GM18507 (cell line): ENCODE measurements at places on chromosomes 5 and 9.

DNA sequence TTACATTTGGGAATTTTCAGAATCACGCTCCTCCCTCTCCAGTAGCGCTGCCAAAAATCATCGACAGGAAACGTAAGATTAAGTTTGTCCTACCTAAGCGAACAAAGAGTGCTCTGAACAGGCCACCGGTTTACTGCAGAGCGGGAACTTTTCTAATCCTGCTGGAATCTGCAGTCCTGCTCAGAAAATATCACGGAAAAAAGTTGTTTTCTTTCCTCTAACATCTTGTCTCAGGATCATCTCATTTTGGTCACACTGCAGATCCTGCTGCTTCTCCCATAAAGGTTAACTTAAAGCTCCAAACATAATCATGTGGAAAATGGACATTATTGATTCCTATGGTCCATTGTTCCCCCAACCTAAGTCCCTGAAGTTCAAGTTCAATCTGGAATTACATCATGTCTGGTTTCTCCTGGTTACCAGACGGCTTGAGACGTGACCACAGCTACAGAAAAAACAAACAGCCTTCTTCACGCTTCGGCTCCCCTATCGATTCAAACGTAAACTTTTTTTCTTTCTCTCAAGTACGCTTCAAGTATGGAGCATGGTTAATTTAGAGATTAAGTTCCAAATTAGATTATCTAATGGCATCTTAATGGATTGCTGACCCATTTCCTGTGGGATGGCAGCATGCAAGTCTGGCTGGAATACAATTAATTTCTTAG is 217.6 kb downstream of the NFIB start:
- DNase-seq: no peak

DNA sequence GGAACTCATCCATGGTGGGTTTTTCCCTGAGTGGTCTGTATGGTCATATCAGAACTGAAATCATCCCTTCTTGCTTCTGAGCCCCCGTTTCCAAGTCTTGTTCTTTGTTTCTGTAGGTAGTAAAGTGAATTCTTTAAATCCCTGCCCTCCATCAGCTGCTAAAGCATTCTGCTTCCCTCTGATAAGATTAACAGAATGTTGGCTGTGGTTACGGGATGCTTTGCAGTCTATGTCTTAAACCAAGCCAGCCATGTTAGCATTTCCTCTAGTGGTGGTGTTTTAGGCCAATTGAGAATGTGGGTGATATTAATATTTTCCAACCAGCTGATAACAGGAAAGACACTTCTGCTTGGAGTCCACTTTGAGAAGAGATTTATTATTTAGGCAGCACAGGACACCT is 22.0 kb upstream of the KCNIP1 start:
- DNase-seq: no peak

DNA sequence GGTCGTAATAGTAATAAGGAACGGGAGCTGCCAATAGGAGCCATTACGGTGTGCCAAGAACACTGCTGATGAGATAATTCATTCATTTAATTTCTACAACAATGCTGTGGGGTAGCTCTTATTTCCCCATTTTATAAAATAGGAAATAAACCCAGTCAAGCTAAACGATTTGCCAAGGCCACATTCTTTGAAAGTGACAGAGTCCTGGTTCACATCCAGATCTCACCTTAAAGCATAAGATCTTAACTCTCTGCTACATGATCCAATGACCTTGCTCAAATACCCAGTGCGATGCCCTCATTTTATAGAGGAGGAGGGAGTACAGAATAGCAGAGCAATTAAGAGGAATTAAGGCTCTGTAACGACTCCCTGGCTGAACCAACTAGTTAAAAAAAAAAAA is 5.0 kb downstream of the PDE6A start:
- DNase-seq: no peak

DNA sequence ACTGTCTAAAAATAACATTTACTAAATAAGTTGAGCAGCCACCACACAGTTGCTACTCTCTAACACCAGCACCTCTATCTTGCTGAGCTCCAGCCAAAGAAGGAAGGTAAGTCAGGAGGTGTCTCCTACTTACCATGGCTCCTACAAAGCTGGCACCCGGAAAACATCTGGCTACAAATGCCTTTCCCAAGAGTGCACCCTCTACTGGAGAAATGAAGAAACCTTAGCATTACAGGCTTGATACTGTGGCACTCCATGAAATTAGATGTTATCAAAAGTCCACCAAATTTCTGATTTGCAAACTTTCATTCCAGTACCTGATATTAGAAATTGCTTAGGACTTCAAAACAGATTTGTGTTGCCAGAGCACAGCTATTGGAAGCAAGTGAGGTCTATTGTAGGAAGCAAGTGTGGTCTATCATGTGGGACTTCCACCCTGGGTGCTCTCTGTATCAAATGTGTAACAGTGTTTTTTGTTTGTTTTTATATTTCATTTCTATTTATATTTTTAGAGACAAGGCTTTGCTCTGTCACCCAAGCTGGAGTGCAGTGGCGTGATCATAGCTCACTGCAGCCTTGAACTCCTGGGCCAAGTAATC is 25.7 kb upstream of the RFK start:
- DNase-seq: no peak

- no peak for DNase-seq
Measured at GRCh38 chr9:107170801-107171200, 112.3 kb upstream of the RAD23B start.

- DNase-seq: no peak
Measured at GRCh38 chr5:135221696-135222095, 177.3 kb downstream of the MACROH2A1 start.

DNA sequence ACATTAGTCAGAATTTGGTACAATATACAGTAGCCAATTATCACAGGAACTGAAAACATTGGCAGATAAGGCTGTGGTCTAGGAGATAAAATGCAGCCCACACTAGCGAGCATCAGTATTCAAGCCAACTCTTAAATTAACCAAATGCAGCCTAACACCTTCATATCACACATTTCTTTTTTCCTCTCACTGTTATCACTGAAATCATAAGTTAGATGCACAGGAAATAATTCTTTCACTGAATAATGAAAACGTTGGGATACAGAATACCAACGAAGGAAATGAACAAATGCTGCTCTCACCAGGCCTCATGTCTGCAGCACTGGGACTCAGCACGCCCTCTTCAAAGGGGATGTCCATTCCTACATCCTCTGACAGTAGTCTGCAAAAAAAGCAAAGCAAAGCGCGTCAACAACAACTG is 109.1 kb upstream of the PCA3 start:
- DNase-seq: no peak

GRCh38 chr5:79990205-79990597 is 861 bp downstream of the MTX3 start:
- DNase-seq: no peak

- no peak for DNase-seq
Measured at GRCh38 chr5:143592648-143593047, 189.2 kb upstream of the NR3C1 start.

GRCh38 chr5:72351376-72351775 is 31.2 kb downstream of the PTCD2 start:
- no peak for DNase-seq

GRCh38 chr5:71748360-71748759 is 29.3 kb downstream of the CARTPT start:
- no peak for DNase-seq

DNA sequence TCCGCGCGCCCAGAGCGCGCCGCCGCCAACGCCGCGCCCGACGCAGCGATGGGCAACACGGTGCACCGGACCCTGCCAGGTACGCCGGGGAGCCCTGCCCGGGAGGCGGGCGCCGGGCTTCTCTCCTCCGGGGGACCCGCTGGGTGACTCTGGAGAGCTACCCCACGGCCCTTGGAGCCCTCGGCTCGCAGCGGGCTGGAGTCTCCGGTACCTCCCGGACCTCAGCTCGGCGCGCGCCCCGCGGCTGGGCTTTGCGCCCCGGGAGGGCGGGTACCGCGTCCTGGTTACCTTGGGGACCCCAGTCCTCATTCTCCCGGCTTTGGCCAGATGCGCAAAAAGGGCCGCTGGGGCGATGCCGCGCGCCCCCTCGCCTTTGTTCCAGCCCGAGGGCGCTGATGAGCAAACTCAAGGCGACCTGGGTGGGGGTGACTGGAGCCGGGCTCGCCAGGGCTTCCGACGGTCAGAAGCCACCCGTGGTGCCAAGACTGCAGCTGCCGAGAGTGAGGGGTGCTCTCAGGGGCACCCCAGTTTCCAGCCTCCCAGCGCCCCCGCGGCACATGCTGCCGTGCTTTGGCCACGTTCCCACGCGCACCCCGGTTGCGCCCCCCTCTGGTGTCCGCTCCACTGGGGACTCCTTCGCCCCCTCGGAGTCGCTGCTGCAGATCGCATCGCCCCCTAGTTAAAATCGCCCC is 442 bp downstream of the NEURL1B start:
- no peak for DNase-seq

DNA sequence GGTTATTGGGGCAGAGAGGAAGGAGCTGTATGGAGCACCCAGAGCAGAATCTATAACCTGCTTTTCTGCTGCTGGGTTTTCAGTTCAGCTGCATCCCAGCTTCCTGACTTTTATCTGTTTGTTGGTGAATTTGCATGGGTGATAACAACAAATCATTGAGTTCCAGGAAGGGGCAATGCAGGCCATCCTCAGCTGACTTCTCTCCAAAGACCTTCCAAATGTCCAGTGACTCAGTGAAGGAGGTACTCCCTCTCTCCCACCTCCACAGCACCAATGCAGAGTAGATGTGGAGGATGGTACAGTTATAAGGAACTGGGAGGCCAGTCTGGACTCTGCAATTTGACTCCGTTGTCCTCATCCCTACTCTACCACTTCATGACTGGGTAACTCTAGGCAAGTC is 1.6 kb upstream of the TXN start:
- no peak for DNase-seq

GRCh38 chr9:70262948-70263347 is 4.2 kb downstream of the SMC5 start:
- no peak for DNase-seq

GRCh38 chr5:152332716-152333460 is 72.2 kb downstream of the NMUR2 start:
- no peak for DNase-seq

GRCh38 chr5:148540647-148541046 is 113.7 kb downstream of the HTR4 start:
- no peak for DNase-seq

DNA sequence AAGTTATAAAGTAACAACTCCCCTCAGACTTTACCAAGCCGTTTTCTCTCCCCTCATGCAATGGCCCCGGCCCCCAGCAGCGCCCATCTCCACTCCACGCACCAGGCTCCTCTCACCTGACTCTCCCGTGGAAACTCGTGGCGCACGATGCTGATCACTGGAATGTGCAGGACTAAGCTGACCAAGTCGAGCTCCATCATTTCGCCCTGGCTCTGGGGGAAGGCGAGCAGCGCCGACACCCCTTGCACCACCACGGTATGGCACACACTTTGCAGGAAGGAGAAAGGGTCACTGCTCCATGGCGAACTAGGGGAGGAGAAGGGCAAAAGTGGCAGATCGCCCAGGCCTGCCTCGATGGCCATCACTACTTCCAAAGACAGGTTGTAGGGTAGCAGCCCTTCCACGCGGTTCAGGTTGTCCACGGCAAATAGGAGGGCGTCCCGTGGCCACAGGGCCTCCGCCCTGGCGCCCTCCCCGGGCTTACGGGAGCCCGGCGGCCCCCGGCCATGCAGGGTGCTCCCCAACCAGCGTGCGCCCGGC is 1.2 kb downstream of the GRIN3A start:
- DNase-seq: no peak

GRCh38 chr5:129958581-129958980 is 54.3 kb downstream of the CHSY3 start:
- DNase-seq: no peak

DNA sequence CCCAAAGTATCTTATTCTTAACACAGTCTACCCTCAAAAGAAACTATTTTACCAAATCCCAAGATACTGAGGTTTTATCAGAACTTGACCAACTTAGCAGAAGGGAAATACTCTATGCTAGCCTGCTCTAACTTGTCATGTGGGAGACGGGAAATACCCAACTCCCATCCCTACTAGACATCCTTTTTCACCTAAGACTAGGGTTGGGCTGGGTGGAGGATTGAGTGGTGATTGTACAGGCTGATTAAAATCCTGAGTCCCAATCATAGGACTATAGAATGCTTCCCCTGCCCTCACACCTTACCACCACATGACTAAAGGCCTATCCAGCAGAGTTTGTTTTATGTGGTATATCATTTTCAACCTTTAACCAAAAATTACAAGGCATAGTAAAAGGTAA is 786.5 kb downstream of the TAF11L14 start:
- no peak for DNase-seq
